Ovary (tissue), 10 donors: ENCODE measurements at places on chromosomes 16 and 17.

GRCh38 chr16:26316683-26317464 is 625.1 kb downstream of the HS3ST4 start:
- no peaks in the 10 kb centered on the region for H3K27me3 ChIP-seq
- H3K4me3 ChIP-seq, result no peak overlapping the region
- no peaks in the 10 kb centered on the region for H3K4me1 ChIP-seq
- H3K27ac ChIP-seq, result no peak overlapping the region
- no peaks in the 10 kb centered on the region for H3K36me3 ChIP-seq

GRCh38 chr16:2005646-2006045 is 4.0 kb downstream of the ZNF598 start:
- peaks cover 26% of the 10 kb centered on the region for H3K4me1 ChIP-seq
- no peak overlapping the region for H3K27ac ChIP-seq
- no peaks in the 10 kb centered on the region for H3K27me3 ChIP-seq

DNA sequence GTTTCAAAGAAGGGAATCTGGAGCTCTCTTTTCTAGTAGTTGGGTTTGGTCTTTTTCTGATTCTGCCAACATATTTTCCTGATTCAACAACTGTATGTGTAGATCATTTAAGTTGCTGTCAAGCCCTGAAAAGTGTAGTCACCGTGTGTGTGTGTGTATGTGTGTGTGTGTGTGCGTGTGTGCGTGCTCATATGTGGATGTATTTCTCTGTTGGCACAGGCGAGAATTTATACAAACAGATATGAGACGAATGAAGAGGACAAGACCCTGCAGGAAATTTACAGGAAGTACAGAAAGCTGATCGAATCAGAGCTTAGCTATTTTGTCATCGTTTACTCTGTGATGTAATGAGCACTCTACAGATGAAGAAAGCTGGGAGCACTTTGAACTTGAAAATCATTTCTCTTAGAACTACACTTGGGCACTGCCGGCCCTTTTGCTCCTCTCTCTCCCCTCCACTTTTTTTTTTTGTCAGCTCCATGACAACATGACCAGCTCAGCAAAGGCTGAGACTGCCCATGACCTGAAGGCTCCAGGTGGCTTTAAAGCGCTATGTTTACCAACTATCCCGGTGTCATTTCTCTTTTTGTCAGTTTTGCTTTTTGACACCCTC is 11.2 kb downstream of the FBXO39 start:
- H3K4me3 ChIP-seq, result no peak overlapping the region
- DNase-seq, result no peak
- H3K4me1 ChIP-seq, result no peaks in the 10 kb centered on the region
- H3K27me3 ChIP-seq, result no peaks in the 10 kb centered on the region

GRCh38 chr17:67765623-67766022 is 47.9 kb downstream of the NOL11 start:
- no peak for DNase-seq
- H3K27ac ChIP-seq, result no peak overlapping the region
- H3K4me3 ChIP-seq, result no peak overlapping the region
- no peaks in the 10 kb centered on the region for H3K27me3 ChIP-seq
- no peaks in the 10 kb centered on the region for H3K36me3 ChIP-seq

GRCh38 chr17:41352597-41353366 is 2.2 kb upstream of the KRT33A start:
- H3K4me3 ChIP-seq, result no peak overlapping the region
- no peaks in the 10 kb centered on the region for H3K36me3 ChIP-seq
- no peak overlapping the region for H3K27ac ChIP-seq
- H3K4me1 ChIP-seq, result no peaks in the 10 kb centered on the region
- H3K27me3 ChIP-seq, result no peaks in the 10 kb centered on the region
- no peak for DNase-seq

DNA sequence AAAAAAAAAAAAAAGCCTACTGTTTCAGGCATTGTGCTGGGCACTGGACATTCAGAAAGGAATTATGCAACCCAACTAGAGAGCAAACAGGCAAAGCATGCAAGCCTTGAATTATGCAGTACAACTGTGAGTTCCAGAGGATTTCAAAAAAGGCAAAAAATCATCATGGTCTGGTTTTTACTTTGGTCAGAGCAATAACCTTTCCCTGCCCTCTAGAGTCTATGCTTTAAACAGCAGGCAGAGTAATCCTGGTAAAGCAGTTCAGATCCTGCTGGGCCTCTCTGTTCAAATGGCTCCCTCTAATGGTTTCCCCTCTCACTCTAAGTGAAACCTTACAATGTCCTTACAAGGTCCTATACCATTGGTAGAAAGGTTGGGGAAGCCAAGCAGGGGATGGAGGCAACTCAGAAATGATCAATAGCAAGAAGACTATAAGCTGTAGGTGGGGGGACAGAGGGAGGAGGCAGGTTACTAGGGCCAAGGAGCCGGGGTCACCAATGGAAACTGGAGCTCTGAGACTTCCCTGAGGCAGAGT is 4.6 kb upstream of the TAF15 start:
- no peak overlapping the region for H3K4me3 ChIP-seq
- H3K36me3 ChIP-seq, result no peaks in the 10 kb centered on the region
- no peak overlapping the region for H3K27ac ChIP-seq
- H3K4me1 ChIP-seq, result no peaks in the 10 kb centered on the region
- DNase-seq, result no peak

GRCh38 chr17:40632216-40632615 is 15.4 kb downstream of the SMARCE1 start:
- no peaks in the 10 kb centered on the region for H3K36me3 ChIP-seq
- H3K4me1 ChIP-seq, result no peaks in the 10 kb centered on the region
- no peak overlapping the region for H3K4me3 ChIP-seq
- no peak overlapping the region for H3K27ac ChIP-seq

DNA sequence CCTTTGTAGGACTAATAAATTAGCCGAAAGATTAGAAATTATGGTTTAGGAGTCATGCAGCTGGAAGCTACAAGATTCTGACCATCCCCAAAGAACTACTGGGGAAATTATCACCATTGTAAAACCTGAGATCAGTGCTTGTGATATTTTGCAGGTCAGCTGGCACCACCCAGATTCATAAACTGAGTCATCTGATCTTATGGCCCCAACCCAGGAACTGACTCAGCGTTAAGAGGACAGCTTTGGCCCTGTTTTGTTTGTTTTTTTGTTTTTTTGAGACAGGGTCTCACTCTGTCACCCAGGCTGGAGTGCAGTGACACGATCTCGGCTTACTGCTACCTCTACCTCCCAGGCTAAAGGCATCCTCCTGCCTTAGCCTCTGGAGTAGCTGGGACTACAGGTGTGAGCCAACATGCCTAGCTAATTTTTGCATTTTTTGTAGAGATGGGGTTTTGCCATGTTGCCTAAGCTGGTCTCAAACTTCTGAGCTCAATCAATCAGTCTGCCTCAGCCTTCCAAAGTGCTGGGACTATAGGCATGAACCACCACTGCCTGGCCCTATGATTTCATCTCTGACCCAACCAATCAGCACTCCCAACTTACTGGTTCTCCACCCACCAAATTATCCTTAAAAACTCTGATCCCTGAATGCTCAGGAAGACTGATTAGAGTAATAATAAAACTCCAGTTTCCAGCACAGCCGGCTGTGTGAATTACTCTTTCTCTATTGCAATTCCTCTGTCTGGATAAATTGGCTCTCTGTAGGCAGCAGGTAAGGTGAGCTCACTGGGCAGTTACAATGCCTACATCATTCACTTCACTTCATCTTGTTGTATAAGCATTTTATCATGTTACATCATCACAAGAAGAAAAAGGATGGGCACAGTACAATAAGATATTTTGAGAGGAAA is 79.4 kb upstream of the KSR1 start:
- no peaks in the 10 kb centered on the region for H3K27me3 ChIP-seq
- DNase-seq, result no peak
- H3K4me1 ChIP-seq, result peaks cover 5% of the 10 kb centered on the region
- no peak overlapping the region for H3K27ac ChIP-seq
- H3K36me3 ChIP-seq, result no peaks in the 10 kb centered on the region
- no peak overlapping the region for H3K4me3 ChIP-seq

DNA sequence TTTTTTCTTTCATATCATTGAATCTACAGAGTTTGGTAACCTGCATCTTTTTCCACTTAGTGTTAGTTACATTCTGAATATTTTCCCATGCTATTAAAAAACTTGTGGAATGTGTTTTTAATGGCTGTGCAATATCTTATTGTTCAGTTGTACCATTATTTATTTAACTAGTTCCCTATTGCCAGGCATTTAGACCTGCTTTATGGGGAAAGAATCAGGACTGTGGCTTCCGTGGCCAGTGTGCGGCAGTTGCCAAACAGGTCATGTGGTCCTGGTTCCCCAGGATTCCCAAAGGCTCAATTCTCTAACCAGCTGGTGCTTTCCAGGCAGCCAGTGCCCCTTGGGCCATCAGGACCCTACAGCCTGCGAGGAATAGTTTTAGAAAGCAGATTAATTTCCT is 30.8 kb downstream of the NDEL1 start:
- no peaks in the 10 kb centered on the region for H3K27me3 ChIP-seq
- no peaks in the 10 kb centered on the region for H3K36me3 ChIP-seq
- H3K4me3 ChIP-seq, result no peak overlapping the region
- peaks cover 19% of the 10 kb centered on the region for H3K4me1 ChIP-seq
- H3K27ac ChIP-seq, result no peak overlapping the region
- DNase-seq, result no peak

GRCh38 chr16:4792951-4793513 is 2.1 kb upstream of the SMIM22 start:
- H3K27ac ChIP-seq, result no peak overlapping the region
- no peak for DNase-seq
- no peak overlapping the region for H3K4me3 ChIP-seq
- no peaks in the 10 kb centered on the region for H3K36me3 ChIP-seq
- H3K27me3 ChIP-seq, result no peaks in the 10 kb centered on the region

DNA sequence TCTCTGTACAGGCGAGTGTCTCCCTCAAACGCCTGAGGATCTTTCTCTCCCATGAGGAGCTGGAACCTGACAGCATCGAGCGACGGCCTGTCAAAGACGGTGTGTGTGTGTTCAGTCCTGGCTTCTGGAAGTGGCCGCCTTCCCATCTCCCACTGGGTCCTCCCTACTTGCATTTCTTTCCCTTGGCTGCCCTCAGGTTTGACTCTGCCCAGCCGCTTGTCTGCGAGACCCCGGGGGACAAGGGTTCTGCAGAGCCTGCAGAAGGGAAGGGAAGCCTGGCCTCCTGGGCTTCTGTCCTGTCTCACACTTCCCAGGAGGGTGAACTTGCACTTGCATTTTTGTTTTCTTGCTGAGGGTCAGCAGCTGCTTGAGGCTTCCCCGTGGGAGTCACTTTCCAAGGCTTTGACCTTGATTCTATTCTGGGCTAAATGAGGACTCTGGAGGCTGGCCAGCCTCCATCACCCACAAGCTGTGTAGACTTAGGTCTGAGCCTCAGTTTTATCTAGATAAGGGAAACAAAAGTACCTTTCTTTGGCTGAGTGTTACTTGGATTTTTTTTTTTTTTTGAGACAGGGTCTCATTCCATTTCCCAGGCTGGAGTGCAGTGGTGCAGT is 122.3 kb downstream of the ABCC1 start:
- H3K4me1 ChIP-seq, result peaks cover 8% of the 10 kb centered on the region
- H3K4me3 ChIP-seq, result no peak overlapping the region
- H3K27me3 ChIP-seq, result no peaks in the 10 kb centered on the region
- H3K36me3 ChIP-seq, result no peaks in the 10 kb centered on the region

DNA sequence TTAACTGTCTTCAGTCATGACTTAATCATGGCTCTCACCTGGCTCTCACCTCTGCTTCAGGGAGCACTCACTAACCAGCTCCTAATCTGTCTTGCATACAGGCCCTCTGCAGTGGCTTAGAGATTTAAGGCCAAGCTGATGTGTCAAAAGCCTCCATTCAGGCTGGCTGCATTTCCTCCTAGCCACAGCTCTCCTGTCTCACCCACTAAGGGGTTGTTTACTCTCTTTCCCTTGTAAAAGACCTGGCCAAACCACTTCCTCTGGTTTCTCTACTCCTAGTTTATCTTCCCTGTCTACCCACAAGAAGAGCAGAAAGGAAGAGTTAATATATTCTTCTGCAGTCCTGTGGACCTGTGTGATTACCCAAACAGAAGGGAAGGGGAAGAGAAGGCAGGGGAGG is 9.3 kb upstream of the ASIC2 start:
- no peaks in the 10 kb centered on the region for H3K27me3 ChIP-seq
- no peaks in the 10 kb centered on the region for H3K36me3 ChIP-seq
- no peak overlapping the region for H3K27ac ChIP-seq
- no peak overlapping the region for H3K4me3 ChIP-seq

DNA sequence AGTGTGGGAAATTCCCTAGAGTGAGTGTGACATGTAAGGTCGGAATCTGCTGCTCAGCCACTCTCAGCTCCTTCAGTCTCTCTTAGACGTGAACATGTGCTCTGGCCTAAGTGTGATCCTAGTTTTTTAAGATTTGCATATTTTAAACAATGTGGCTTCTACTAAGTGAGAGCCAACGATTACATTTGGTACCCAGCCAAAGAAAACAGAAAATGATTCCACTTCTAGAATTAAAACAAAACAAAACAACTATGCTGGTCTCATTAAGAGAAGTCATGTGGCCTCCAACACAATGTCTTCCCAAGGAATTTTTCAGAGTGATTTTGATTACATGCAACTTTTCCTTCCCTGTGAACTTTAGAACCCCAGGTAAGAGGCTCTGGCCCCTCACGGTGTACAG is 10.1 kb downstream of the TMEM238L start:
- no peak overlapping the region for H3K4me3 ChIP-seq
- H3K36me3 ChIP-seq, result no peaks in the 10 kb centered on the region
- H3K27ac ChIP-seq, result no peak overlapping the region
- peaks cover 19% of the 10 kb centered on the region for H3K4me1 ChIP-seq

DNA sequence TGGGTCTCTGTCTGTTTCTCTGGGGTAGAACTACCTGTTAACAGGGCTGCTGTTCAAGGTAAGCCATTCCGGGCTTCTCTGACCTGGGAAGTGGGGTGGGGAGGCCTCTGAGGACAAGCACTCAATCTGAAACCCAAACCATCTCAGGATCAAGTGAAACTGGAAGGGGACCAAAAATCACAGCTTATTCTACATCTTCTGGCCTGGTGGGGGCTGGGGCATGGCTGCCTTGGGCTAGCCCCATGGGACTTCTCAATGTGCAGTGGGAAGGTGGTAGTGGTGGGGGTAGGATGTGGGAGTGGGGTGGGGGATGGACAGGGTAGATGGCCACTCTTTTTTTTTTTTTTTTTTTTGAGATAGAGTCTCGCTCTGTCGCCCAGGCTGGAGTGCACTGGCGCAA is 5.5 kb downstream of the FLOT2 start:
- no peak for DNase-seq
- H3K4me3 ChIP-seq, result no peak overlapping the region
- H3K27ac ChIP-seq, result no peak overlapping the region
- H3K4me1 ChIP-seq, result peaks cover 7% of the 10 kb centered on the region
- H3K36me3 ChIP-seq, result no peaks in the 10 kb centered on the region

DNA sequence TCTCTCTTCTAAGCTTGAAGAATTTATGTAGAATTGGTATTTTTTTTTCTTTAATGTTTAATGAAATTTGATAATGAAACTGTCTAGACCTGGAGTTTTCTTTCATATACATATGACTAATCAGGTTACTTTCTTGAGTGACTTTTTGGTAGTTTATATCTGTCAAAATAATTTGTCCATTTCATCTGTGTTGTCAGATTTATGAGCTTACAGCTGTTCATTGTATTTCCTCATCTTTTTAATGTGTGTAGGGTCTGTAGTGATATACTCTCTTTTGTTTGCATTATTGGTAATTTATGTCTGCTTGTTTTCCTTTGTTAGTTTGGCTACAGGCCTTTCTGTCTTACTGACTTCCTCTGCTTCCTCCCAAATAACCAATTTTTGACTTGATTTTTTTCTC is 55.7 kb downstream of the TAOK1 start:
- H3K4me1 ChIP-seq, result peaks cover 7% of the 10 kb centered on the region
- H3K4me3 ChIP-seq, result no peak overlapping the region
- H3K27ac ChIP-seq, result no peak overlapping the region
- no peaks in the 10 kb centered on the region for H3K27me3 ChIP-seq
- H3K36me3 ChIP-seq, result no peaks in the 10 kb centered on the region
- DNase-seq, result no peak
